RPMI7951 (cell line): ENCODE measurements at places on chromosomes 1 and 21. TPM values are rescaled to one million over a fixed set of nuclear protein-coding genes. Genes with fewer than 3 reads are reported as not detected.

DNA sequence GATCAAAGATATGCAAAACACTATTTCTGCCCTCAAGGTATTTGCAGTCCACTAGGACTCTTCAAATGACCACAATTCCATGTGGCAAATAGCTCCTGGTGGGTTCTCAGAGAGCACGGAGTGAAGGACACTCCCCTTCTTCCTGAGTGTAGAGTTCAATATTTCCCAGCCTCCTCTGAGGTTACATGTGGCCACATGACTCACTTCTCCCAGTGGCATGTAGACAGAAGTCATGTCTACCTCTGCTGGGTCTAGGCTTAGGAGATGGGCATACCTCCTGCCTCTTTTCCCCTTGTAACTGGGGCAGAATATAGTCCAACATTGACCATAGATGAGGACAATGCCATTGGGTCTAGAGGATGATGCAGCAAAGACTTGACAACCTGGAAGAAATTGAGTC lies 191.4 kb downstream of the MIS18A start:
- DNase-seq: peak; percentile 21

- DNase-seq: no peak
Observed at GRCh38 chr1:44620072-44620471, 54.2 kb downstream of the TMEM53 start.

DNA sequence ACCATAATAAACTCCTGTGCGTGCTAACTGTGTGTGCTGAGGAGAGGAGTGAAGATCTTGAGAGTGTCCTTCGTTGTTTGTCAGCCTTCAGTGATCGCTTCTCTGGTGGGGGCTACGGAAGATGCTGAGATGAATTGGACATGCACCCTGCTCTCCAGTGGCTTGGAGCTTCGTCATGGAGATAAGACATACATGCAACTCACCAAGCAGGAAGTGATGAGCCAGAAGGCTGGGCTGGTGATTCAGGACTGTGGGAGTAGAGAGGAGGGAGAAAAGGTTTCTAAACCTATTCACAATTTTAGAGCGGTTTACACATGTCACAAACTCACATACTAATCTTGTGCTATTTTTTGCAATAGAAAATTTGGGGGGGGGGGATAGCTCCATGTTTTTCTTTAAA lies 128.9 kb upstream of the ADAR start:
- peak; percentile 41 for DNase-seq

DNA sequence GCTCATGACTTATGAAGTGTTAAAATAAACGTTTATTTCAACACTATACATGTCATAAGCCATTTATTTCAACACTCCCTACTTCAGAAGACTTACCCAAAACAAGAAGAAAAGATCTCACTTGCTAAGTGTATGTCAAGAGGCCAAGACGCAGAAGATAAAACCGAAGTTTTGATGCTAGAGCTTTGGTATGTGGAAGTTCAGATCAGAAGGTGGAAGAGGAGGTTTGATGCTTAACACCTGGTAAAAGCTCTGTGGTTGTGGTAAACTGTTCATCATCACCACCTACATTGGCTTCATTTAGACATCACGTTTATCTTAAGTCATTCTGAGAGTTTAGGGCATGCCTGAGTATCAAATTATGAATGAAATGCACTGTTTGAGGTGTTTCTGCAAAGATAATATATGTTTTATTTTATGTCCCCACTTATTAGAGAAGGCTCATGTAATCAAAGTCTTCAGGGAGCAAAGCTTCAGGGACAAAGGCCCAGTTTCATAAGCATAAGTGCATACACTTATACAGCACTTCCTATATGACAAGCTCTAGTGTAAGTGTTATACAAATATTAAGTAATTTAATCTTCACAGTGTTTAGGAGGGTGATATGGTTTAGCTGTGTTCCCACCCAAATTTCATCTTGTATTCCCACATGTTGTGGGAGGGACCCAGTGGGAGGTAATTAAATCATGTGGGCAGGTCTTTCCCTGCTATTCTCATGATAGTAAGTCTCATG lies 533.3 kb downstream of the PTBP2 start:
- no peak for DNase-seq

GRCh38 chr1:163570071-163570470 lies 248.3 kb downstream of the NUF2 start:
- no peak for DNase-seq

DNA sequence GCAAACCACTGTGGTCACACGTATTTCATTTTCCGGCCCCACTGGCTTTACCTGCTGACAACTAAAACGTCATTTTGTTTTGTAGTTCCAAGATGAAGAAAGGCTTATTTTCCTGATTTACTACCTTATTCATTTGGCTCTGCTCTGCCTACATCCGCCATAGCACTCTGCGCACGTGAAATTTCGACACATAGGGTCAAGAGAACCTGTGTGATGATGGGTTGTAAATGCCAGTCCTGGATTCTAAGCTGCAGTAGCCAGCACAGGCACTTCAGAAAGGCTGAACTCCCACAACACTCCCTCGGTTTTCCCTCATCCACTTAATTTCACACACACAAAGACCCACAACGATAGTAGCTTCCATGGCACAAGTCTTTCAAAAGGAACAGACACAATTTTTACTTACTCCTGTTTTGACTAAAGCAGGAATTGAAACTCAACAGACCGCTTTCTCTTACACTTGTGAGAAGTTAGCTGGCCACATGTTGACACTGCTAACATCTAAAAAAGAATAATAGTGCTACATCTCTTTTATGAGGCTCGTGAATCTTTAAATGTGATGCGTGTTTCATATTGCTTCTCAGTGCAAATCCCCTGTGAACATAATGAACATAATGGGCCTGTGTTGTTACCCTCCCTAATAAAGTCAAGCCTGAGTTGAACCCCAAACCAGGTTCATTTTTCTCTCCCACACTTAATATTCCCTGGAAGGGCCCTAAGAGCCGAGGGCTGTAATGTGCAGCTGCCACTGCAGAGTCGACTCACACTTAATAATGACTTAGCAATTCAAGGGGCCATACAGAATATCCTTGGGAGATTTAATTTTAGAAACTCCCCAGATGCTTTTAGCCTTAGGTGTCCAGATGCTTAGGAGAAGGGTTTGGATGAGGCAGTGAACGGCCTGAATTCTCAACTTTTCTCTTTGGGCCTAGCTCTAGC lies 1.5 kb upstream of the RUNX1 start:
- no peak for DNase-seq

- DNase-seq: no peak
Observed at GRCh38 chr1:155051342-155051776, 243 bp downstream of the ADAM15 start.

GRCh38 chr1:169528215-169529067 lies 42.7 kb upstream of the SLC19A2 start:
- no peak for DNase-seq

DNA sequence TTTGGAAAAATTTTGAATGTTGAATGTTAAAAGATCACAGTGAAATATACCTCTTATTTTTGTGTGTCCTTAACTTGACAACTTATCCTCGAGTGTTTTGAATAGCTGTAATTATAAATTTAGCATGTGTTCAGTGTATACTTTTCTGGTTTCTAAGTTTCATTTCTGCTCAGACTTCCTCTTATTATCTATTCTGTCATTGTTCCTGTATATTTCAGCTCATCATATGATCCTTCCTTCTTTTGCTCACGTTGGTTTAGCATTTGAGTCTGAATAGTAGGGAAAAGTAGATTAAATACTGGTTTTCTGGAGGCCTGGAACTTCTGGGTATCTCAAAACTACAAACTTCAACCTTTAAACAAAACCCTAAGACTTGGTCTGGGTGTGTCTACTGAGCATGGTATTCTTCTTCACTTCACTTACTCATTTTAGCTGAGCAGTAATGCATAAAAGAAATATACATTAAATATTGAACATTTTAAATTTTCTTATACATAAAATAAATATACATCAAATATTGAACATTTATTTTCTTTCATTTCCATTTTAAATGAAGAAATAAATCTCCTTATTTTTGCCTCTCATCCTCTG lies 3.3 kb upstream of the ATP6V1G3 start:
- DNase-seq: no peak

GRCh38 chr21:42182713-42183371 lies 36.1 kb upstream of the ABCG1 start:
- no peak for DNase-seq

- no peak for DNase-seq
Observed at GRCh38 chr1:243493156-243494129, 237.6 kb downstream of the SDCCAG8 start.

GRCh38 chr21:14451546-14451945 lies 68.6 kb upstream of the HSPA13 start:
- no peak for DNase-seq

- peak; percentile 61 for DNase-seq
Observed at GRCh38 chr21:44294391-44295162, 5.3 kb upstream of the PFKL start.

DNA sequence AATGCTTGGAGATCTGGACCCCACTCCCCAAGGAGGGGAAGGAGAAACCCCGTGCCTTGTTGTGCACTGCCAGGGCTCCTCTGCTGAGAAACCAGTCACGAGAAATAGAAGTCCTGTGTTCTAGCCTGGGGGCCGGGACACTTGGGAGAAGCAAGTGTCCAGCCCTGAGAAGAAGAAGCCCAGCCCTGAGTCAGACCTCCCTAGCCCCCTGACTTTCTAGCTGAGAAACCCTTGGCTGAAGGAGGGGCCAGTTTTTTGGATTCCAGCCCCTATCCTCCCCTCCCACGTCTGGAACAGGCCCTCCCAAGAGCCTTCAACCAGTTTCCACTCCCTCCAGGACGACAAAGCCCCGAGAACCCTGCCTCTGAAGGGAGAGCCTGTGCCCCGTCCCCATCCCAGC lies 100.5 kb downstream of the NAV1 start:
- DNase-seq: no peak

DNA sequence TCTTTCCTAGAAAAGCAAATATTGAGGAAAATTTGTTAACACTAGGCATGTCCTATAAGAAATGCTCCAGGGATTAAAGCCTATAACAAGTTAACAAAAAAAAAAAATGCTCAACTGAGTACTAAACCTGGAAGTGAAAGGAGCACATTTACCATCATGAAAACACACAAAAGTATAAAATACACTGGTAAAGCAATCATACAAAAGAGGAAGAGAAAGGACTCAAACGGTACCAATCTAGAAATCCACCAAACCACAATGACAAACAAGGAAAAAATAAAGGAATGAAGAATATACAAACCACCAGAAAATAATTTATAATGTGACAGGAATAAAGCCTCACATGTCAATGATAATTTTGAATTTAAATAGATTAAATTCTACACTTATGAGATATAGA lies 21.2 kb downstream of the CD1E start:
- DNase-seq: no peak

- DNase-seq: no peak
Observed at GRCh38 chr1:100232156-100232555, 17.5 kb downstream of the DBT start.

CLIC6 gene
- not detected in 2 replicates for total RNA-seq

EPS8L3 gene
- not detected in 2 replicates for total RNA-seq

C1QA gene
- total RNA-seq: not detected in 2 replicates

DCDC2B gene
- not detected in 2 replicates for total RNA-seq

IFNLR1 gene
- 11.7 and 12.8 TPM in 2 replicates for total RNA-seq
